Left lobe of liver (tissue), 2 donors: ENCODE measurements at places on chromosomes 2 and 18.

DNA sequence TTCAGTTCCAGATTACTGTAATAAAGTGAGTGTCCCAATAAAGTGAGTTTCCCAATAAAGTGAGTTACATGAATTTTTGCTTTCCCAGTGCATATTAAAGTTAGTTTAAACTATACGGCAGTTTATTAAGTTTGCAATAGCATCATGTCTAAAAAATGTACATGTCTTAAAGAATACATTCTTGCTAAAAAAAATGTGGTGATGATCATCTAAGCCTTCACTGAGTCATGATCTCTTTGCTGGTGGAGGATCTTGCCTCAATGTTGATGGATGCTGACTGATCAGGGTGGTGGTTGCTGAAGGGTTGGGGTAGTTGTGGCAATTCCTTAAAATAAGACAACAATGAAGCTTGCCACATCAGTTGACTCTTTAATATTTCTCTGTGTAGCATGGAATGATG, 664.2 kb downstream of the TDRD15 start:
- no peak for DNase-seq

GRCh38 chr2:62803961-62804360, 98.4 kb downstream of the EHBP1 start:
- no peak for DNase-seq

GRCh38 chr2:15790838-15791237, 149.5 kb upstream of the MYCN start:
- DNase-seq, result no peak

DNA sequence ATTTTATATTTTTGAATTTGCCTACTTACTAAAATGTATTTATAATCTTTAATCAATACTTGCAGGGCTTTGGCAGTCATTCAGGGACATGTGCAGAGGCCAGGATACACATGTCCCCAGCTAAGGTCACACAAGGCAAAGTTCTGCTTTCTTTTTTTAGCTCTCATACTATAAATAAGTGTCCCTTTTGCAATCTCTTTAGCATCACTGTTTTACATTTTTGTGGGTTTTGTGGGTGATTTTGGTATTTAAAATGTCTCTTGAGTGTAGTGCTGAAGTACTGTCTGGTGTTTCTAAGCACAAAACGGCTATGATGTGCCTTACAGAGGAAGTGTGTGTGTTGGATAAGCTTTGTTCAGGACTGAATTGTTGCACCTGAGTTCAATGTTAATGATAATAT, 309.0 kb upstream of the GULP1 start:
- DNase-seq, result peak; percentile 55

DNA sequence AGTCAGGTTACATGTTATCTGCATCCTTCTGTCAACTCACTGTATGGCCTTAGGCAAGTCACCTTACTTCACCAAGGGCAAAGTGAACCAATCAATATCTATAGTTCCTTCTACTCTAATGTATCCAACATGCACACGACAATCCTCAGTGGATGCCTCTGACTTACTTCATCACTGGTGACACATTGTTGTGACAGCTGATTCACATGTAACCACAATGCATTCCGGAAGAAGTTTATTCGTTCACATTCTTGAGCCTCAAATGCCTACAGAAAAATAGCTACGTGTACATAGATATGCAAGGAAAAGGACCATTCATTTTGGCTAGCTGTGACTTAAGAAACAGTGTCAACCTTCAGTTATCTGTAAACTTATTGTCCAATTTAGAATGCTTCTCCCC, 26.3 kb upstream of the EPG5 start:
- no peak for DNase-seq

- DNase-seq, result no peak
Measured at GRCh38 chr18:70827632-70828031, 538.8 kb downstream of the SOCS6 start.

DNA sequence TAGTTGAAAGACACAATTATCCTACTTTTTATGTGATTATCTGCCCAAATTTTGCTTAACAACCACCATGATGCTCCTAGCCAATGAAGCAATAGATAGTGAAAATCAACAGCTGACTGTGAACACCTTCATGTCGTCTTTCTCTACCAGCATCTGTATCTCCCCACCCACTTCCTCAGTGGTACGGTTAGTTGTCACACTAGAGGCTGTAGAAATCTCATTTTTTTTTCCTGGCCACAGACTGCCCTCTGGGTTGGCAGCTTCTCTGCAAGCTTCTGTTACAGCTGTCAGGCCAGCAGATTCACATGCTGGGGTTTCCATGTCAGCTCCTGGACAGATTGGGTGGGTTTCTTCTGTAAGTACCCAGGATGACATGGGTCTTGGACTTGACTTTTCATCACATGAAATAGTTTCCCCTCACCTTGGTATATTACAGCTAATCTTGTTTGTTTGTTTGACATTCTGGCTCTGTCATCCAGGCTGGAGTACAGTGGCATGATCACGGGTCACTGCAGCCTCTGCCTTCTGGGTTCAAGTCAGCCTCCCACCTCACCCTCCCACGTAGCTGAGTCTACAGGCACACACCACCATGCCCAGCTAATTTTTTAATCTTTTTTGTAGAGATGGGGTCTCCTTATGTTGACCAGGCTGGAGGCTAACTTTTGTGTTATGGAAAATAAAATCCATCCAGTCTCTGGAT, 24.3 kb downstream of the STAT4 start:
- no peak for DNase-seq

DNA sequence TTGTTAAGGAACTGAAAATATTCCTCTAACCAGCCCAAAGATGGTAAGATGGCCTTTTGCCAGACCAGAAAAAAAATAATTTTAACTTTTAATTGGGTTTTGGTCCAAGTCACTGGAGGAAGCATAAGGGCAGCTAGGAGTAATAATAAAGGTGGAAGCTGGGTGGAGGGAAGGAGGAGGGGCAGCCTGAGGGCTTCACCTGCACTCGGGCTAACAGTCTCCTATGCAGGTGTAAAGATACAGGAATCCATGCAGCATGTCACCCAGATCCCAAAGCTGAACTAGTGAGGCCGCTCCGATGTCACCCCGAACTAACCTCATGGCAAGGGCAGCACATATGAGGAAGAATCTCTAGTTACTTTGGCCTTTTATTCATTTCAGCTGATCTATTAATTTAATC, 37.2 kb upstream of the GORASP2 start:
- DNase-seq, result no peak

DNA sequence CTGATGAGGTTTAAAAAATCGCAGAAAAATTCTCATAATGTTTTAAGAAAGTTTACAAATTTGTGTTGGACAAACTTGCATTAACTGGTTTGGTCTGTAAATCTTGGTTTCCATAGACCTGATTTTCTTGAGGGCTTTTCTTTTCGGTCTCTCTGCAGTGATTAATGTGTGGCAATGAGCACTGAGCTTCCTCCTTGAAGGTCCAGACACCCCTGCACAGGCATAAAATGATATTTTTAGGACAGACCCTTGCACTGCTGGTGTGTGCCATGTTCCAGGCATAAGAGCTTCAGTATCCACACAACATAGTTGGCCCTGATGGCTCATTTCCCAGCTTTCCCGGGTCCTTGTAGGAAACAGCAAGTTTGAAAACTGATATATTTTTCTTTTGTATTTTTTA, 33.7 kb downstream of the MRPL33 start:
- no peak for DNase-seq

GRCh38 chr2:72220170-72220569, 72.5 kb upstream of the CYP26B1 start:
- no peak for DNase-seq

- no peak for DNase-seq
Measured at GRCh38 chr2:210577263-210578071, 21.1 kb downstream of the CPS1 start.

GRCh38 chr18:25425024-25425423, 73.1 kb upstream of the ZNF521 start:
- DNase-seq, result no peak

DNA sequence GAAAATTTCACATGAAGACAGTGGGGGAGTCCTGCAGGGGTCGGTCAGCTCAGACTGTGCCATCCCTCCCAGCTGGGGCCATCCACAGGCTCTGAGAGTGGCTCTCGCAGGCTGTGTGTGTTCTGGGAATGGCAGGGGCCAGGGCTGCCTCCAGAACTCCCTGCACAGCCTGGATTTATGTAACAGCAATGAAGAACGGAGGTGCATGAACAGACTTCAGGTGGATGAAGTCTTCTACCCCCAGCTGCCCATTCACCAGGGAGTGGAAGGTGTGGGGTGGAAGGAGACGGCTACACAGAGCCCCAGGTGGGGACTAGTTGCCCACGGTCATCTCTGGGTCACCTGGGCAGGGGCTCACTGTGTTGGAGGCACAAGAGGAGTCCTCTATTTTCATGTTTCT, 56.1 kb upstream of the HDAC4 start:
- DNase-seq, result peak; percentile 41

- peak; percentile 12 for DNase-seq
Measured at GRCh38 chr2:70714141-70714905, 53.7 kb downstream of the ADD2 start.

DNA sequence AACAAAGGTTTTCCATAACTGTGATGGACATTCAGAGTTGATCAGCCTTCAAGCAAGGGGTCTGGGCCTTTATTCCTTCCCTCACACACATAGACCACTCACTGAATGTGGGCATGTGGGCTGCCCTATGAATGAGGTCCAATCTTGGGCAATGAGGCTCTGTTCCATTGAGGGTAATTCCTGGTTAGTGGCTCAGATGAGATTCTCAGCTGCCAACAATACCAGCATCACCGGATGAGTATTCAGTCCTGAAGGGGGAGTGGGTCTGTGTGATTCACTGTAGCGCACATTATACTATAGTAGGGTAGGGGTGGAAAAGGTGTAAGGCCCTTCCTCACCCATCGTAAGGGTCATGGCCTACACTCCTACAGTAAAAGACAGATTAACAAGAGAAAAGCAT, 9.9 kb upstream of the PARD3B start:
- no peak for DNase-seq

- DNase-seq, result no peak
Measured at GRCh38 chr2:152718909-152719645, 657 bp downstream of the ARL6IP6 start.

DNA sequence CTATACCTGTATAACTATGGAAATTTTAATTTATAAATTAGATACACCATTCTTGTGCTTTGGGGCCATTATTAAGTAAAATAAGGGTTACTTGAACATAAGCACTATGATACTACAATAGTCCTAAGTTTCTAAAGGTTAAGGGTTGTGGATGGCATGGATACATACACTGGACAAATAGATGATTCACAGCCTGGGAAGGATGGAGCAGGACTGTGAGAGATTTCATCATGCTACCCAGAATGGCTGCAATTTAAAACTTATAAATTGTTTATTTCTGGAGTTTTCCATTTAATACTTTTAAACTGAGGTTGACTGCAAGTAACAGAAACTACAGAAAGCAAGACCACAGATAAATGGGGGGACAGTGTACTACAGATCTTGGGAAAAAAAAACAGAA, 295.8 kb upstream of the ZNF804A start:
- DNase-seq, result no peak

- DNase-seq, result no peak
Measured at GRCh38 chr2:206876216-206876860, 63.0 kb upstream of the CPO start.

GRCh38 chr2:171289316-171289715, 128.6 kb upstream of the TLK1 start:
- DNase-seq, result no peak

- no peak for DNase-seq
Measured at GRCh38 chr2:37561615-37562569, 109.5 kb downstream of the CDC42EP3 start.

- no peak for DNase-seq
Measured at GRCh38 chr2:174074831-174075230, 109.7 kb upstream of the SP3 start.

DNA sequence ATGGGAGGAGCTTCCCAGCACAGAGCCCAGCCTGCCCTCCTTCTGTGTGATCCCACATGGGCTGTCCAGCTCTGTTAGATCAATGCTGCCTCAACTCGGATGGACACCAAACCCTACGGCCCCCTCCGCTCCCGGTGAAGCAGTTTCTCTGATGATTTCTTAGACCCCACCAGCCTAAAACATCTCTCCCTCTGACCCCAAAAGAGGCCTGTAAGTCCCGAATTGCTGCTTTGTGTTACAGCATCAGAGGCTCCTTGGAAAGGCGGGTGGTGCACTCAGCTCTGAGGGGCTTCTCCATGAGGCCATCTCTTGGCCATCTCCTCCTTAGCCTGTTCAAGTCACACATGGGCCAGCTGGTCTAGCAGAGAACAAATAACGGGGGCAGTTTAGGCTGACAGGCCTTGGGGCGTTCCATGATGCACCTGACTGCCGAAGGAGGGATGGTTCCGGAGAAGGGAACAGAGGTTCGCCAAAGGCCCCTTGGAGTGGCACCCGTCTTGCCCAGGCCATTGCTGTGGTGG, 240.7 kb downstream of the SH3RF3 start:
- peak; percentile 6 for DNase-seq

DNA sequence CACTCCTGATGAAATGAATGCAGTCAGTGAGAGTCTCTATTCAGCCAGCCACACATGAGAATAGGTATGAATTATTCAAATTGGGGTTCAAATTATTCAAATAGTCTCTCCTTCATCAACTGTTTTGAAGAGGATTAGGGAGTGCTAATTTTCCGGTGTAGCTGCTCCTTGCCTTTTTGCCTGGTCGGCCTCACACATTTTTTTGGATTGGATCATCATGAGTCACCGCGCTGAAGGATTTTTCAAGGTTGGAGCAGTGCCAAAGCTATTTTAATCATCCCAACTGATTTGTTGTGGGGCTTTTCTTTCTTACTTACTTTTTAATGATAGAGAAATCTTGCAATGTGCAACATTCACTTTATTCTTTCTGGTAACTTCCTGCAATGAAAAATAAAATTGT, 2.4 kb upstream of the DTNA start:
- DNase-seq, result no peak

GRCh38 chr18:45254709-45255082, 360.6 kb upstream of the SLC14A2 start:
- DNase-seq, result no peak

DNA sequence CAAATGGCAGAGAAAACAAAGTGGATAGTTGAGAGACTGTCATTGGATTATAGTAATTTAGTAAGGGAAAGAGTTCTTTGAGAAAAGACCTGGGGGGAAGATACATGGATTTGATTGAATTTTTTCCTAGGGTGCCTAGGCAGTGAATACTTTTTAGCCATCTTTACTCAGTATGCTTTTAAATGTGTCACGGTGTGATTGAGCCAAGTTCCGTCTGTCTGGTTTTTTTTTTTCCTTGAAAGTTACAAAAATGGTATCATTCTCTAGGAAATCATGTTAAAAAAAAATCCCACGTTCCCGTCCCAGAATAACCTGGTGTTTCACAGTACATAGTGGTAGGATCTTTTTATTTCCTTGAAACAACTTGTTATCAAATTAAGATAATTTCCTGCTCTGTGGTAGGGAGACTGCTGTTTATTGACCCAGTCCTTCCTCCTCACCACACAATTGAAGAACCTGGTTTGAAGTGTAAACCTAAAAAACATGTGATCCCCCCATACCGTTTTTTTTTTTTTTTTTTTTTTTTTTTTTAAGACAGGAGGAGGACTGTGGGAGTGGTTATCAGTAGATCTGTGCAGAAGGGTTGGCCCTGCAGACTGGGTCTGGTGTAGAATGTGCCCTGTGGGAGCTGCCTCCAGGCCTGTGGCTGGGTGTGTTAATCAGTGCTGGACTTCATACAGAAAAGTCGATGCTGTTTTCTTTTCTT, 55.1 kb downstream of the DGKD start:
- DNase-seq, result no peak

- no peak for DNase-seq
Measured at GRCh38 chr18:64294967-64295366, 146.1 kb upstream of the LINC00305 start.

GRCh38 chr2:239251971-239252370, 148.8 kb downstream of the HDAC4 start:
- no peak for DNase-seq

GRCh38 chr2:179890666-179891065, 29.3 kb upstream of the ZNF385B start:
- DNase-seq, result no peak
